ENCODE measurements at places on chromosomes 13 and 19.

- H3K4me3 ChIP-seq = no peak overlapping the region
- no peak overlapping the region for H3K27ac ChIP-seq
- H3K36me3 ChIP-seq = no peaks in the 10 kb centered on the region
- no peak for DNase-seq
- peaks cover 3% of the 10 kb centered on the region for H3K27me3 ChIP-seq
Measured at GRCh38 chr13:101892296-101892695, 439.8 kb downstream of the ITGBL1 start.

GRCh38 chr19:18939922-18940768, 872 bp downstream of the HOMER3 start:
- peak overlapping the region; percentile 4 for H3K27ac ChIP-seq
- peaks cover 20% of the 10 kb centered on the region for H3K4me1 ChIP-seq
- H3K4me3 ChIP-seq = peak overlapping the region; percentile 89
- DNase-seq = peak; percentile 60

DNA sequence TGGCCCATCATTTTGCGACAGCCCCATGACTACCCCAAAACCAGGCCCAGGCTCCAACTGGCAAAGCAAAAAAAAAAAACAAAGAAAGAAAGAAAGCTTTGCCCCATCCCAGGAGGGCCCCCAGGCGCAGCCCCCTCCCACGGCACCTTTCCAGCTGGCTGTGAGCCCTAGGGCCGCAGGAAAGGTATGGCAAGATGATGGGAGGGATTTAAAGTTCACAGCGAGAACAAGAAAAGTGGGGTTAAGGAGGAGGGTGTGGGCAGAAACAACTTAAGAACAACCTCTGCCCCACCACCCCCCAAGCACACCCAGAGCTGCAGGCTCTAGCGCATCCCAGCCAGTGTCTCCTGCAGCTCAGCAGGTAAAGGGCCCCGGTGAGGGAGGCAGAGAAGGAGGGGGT, at the start of gene CYP2F1:
Gene CYP2F1, plus strand, starts transcription at position 301 of the 400 bp plus-strand sequence. CDS start 1,757 bp downstream, outside the sequence.
- DNase-seq = no peak
- H3K36me3 ChIP-seq = no peaks in the 10 kb centered on the region
- no peak within 1 kb of the TSS for H3K27ac ChIP-seq
- H3K27me3 ChIP-seq = peaks cover 38% of the 10 kb centered on the region
- no peaks in the 10 kb centered on the region for H3K4me1 ChIP-seq

- no peaks in the 10 kb centered on the region for H3K27me3 ChIP-seq
- peaks cover 2% of the 10 kb centered on the region for H3K4me1 ChIP-seq
- no peak overlapping the region for H3K4me3 ChIP-seq
- no peaks in the 10 kb centered on the region for H3K36me3 ChIP-seq
- no peak overlapping the region for H3K27ac ChIP-seq
- no peak for DNase-seq
Measured at GRCh38 chr13:107242138-107242537, 674.2 kb upstream of the ARGLU1 start.

GRCh38 chr19:4976401-4977298, 7.7 kb downstream of the KDM4B start:
- no peak overlapping the region for H3K27ac ChIP-seq
- no peaks in the 10 kb centered on the region for H3K36me3 ChIP-seq
- peak; percentile 99 for DNase-seq
- H3K27me3 ChIP-seq = no peaks in the 10 kb centered on the region

- no peak overlapping the region for H3K4me3 ChIP-seq
- no peak for DNase-seq
- H3K27me3 ChIP-seq = no peaks in the 10 kb centered on the region
- peaks cover 23% of the 10 kb centered on the region for H3K4me1 ChIP-seq
- peak overlapping the region; percentile 46 for H3K27ac ChIP-seq
Measured at GRCh38 chr19:6725513-6726231, 5.2 kb upstream of the C3 start.

DNA sequence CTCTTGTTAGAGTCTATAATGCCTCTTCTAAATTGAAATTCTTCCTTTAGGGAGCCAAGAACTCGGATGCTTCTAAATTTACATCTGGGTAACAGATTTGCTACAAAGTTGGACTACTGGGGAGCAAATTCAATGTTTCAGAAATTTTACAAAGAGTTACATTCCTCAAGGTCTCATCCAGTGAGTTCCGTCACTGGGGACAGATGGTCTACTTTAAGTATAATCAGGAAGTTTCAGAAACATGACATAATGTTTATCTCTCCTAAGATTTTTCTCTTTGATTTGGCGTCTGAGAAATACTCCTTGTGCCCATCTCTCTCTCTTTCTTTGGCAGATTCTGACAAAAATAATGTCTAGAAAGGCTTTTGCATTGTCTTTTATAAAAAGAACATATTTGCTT, 81.5 kb upstream of the MBNL2 start:
- H3K27ac ChIP-seq = no peak overlapping the region
- H3K36me3 ChIP-seq = no peaks in the 10 kb centered on the region
- H3K4me1 ChIP-seq = peaks cover 5% of the 10 kb centered on the region
- H3K27me3 ChIP-seq = no peaks in the 10 kb centered on the region
- DNase-seq = peak; percentile 49

DNA sequence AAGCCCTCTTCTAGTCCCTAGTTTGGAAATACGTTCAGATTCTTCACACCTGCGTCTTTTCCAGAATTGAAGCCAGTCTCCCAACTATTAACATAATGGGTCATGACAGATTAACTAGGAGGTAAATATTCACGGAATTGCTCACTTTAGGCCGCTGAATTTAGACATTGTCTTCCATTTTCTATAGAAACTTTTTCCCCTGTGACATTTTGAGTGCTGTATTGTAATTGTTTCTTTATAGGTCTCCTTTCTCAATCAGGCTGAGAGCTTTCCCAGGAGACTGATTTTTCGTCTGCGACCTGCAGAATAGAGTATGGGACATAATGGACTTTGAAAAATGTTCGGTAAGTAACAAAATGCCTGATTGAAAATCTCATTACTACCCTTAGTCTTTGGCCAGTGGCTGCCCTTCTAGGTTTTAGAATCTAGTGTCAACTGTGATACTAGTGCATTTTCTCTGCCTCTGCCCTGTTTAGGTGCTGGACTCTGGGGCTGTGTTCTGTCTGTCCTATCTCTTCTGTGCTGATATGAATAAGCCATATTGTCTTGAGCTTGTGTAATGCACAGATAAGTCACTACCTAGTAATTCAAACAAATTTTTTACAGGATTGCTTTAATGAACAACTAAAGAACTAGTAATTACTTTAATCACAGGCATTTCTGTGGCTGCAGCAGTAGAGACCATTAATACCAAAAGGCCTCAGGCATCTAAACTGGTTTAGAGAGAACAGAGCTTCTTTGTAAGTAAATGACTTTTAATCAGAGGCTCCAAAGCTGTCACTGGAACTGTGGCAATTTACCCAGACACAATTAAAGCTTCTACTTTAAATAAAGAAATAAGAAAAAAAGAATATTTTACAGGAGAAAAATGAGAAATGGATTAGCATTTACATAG, 122.4 kb upstream of the FREM2 start:
- H3K4me3 ChIP-seq = no peak overlapping the region
- no peak overlapping the region for H3K27ac ChIP-seq
- H3K36me3 ChIP-seq = no peaks in the 10 kb centered on the region
- no peak for DNase-seq
- H3K27me3 ChIP-seq = no peaks in the 10 kb centered on the region
- H3K4me1 ChIP-seq = no peaks in the 10 kb centered on the region

GRCh38 chr13:21616205-21616866, 12.4 kb upstream of the MICU2 start:
- H3K27me3 ChIP-seq = no peaks in the 10 kb centered on the region
- H3K4me3 ChIP-seq = no peak overlapping the region
- no peak for DNase-seq
- H3K27ac ChIP-seq = peak overlapping the region; percentile 82

DNA sequence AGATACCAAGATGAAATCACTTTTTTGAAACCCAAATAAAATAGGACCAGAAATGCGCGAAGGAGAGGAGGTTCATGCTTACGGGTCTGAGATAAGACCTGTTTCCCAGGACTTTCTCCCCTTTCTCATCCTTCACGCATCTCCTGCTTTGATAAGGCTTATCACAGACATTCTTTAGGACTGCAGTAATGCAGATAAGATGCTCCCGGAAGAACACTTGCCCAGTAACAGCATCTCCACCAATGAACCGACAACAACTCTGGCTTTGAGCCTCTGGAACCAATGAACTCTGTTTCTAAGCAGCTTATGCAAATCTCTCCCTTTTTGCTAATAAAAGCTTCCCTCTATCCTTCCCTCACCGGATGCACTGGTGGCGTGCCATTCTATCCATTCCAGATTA, 783.4 kb upstream of the ARGLU1 start:
- H3K4me3 ChIP-seq = no peak overlapping the region
- no peaks in the 10 kb centered on the region for H3K36me3 ChIP-seq
- DNase-seq = no peak
- no peaks in the 10 kb centered on the region for H3K27me3 ChIP-seq
- no peak overlapping the region for H3K27ac ChIP-seq

DNA sequence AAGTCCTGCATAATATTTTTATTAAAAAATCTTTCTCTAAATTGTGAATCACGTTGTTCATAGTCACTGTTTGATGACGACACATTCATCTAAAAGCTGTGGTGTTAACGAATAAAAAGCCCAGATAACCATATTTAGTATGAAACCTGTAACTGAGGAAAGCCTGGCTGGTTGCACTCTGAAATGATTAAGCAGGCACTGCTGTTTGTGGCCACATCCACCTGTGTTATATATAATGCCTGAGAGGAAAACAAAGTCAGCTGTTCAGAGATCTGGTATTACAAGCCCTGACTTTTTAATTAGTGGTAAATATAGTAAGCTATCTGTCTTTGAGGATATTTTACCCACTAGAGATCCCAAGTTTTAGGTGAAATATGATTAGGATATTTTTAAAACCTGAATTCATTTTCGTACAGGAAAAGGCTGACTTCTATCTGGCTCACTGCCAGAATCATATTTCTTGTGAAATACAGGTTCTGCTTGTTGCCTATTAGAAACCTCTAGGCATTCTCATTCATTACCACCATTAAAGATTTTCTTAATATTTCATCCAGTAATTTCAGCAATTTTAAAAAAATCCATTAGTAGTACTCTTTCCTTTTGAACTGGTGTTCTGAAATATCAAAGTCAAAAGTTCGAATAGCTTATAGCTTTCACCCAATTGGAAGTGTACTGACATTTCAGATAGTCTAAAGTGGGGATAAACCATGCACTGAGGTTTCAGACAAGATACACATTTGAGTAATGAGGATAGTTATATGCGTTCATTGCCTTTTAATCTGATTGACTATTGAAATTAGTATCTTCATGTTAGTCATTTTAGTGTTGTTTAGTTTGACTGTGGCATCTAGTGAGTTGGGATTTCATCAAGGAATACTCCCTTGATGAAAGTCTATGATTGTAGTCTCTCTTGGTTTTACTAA, 79.7 kb downstream of the LMO7 start:
- no peak overlapping the region for H3K27ac ChIP-seq
- H3K27me3 ChIP-seq = no peaks in the 10 kb centered on the region
- peaks cover 1% of the 10 kb centered on the region for H3K4me1 ChIP-seq
- peak; percentile 35 for DNase-seq

DNA sequence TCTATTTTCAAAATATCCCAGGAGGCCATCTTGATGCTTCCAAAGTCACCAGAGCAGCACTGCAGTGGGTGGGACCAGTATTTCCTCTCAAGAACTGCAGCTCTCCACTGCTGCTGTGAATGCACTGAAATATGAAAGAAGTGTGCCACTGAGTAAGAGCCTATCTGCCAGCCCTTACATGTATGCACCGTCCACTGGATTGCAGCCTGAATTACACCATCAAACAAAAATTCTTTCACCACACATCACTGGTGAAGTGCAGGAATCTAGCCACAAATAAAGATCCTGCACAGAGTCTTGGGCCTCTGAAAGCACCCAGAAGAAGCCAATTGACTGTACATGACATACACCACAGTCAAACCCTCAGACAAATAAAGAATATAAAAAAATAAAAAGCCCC, 249.0 kb downstream of the LHFPL6 start:
- peak; percentile 29 for DNase-seq
- H3K27me3 ChIP-seq = no peaks in the 10 kb centered on the region
- H3K4me3 ChIP-seq = no peak overlapping the region
- no peaks in the 10 kb centered on the region for H3K36me3 ChIP-seq
- H3K4me1 ChIP-seq = no peaks in the 10 kb centered on the region

GRCh38 chr13:30169442-30169841, 137.9 kb downstream of the KATNAL1 start:
- H3K4me1 ChIP-seq = peaks cover 9% of the 10 kb centered on the region
- no peaks in the 10 kb centered on the region for H3K27me3 ChIP-seq
- no peak overlapping the region for H3K4me3 ChIP-seq
- H3K36me3 ChIP-seq = no peaks in the 10 kb centered on the region

DNA sequence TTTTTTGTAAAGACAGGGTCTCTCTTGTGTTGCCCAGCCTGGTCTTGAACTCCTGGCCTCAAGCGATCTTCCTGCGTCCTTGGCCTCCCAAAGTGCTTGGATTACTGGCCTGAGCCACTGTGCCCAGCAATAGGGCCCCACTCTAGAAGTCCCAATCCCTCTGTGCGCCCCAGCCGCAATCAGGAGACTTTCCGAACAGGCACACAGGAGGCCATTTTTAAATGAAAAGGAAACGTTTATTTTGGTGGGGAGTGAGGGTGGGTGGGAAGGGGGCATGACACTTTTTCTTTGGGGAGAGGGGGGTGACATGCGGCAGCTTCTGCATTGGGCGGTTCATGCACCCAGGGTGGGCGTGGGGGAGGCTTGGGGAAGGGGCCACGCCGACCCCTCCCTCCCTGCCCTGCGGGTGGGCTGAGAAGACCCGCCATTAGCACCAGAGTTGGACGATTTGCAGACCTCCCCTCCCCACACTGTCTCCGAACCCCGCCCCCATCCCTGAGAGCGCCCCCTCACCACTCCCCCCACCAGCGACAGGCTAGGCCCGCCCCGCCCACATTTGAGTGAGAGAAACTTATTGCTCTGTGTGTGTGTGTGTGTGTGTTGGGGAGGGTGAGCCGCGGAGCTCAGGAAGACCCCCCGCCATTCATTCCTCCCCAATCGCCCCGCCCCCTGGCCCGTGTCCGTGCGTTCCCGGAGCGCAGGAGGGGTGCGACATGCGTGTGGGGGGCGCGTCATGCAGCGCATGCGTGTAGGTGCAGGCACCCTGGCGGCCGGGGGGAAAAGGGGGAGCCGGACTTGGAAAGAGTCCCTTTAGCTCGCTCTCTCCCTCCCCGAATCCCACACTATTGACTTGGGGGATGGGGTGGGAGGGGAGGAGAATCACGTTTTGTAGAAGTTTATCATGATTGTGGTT, 17.2 kb downstream of the KCNC3 start:
- H3K27me3 ChIP-seq = peaks cover 62% of the 10 kb centered on the region
- H3K27ac ChIP-seq = no peak overlapping the region
- H3K36me3 ChIP-seq = no peaks in the 10 kb centered on the region
- H3K4me1 ChIP-seq = peaks cover 2% of the 10 kb centered on the region
- no peak for DNase-seq
- H3K4me3 ChIP-seq = no peak overlapping the region

DNA sequence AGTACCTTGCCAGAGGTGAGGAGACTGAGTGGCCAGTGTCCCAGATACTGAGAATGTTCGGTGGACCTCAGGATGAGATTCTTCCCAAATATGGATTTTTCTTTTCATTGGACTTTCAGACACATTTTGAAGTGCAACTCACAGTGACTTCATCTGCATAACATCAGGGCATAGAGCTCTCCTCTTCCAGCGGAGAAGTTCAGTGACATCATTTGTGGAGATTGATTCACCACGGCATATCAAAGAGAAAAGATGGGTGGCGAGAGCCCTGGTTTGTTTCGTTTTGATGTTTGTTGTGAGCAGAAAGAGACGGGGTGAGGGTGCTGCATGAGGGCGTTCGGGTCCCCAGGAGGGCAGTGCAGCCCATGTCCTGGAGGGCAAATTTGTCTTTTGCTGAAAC, 120.1 kb upstream of the GPR12 start:
- H3K4me1 ChIP-seq = no peaks in the 10 kb centered on the region
- H3K4me3 ChIP-seq = no peak overlapping the region
- H3K27ac ChIP-seq = no peak overlapping the region
- no peaks in the 10 kb centered on the region for H3K36me3 ChIP-seq
- DNase-seq = no peak

Data from mesenchymal stem cell (in vitro differentiated cells and primary cell).